ENCODE measurements at places on chromosomes 6 and 20.

- no peak for DNase-seq
Observed at GRCh38 chr20:10064611-10065010, 29.8 kb downstream of the ANKEF1 start.

DNA sequence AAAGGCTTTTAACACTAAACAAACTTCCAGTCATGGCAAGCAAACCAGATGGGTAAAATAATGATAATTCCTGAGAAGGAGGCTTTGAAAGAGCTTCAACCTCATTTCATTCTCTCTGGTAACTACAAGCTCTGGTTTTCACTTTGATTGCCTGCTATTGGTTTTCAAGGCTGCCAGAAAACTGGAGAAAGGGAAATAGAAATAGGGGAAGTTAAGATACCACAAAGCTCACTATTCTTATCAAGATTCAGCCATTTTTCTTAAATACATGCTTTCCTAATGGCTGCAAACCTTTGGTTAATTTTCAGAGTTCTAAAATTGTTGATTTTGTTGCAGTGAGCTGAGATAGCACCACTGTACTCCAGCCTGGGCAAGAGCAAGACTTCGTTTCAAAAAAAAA lies 42.5 kb upstream of the NELFCD start:
- DNase-seq, result no peak

GRCh38 chr6:27130668-27131428 lies 116.7 kb upstream of the PRSS16 start:
- no peak for DNase-seq

DNA sequence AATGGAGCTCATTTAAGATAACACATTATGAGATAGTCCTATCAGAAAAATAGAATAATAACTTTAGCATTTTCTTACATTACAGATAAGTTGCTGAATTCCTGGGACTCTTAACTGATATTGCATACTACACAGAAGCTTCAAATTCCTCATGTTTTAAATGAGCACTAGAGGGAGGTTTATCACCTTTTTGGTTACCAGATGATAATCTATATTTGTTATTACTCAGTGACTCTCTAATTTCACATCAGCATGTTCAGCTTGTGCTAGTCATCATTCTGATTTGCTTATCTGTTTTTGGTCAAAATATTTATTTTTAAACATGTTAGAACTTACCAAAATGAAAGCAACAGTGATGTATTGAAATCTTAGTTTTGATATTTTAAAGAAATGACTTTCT lies 20.5 kb upstream of the GJA10 start:
- DNase-seq, result no peak

GRCh38 chr6:4665489-4666417 lies 110.5 kb upstream of the CDYL start:
- DNase-seq, result no peak

DNA sequence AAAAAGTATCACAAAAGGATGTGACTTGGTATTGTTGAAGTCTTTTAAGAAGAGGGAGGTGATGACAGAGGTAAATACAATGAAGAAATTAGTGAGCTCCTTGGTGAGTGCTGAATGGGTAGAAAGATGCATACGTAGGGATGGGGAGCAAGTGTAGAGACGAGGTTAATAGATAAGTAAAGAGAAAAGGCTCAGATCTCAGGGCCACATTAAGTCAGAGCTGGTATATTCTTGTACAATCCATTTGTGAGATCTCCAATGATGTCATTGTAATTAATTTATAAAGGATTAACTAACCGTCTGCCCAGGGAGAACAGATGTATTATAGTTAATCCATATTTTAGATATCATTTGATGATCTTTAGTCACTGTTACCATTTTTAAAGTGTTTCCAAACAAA lies 43.4 kb downstream of the SMPDL3A start:
- DNase-seq, result no peak

DNA sequence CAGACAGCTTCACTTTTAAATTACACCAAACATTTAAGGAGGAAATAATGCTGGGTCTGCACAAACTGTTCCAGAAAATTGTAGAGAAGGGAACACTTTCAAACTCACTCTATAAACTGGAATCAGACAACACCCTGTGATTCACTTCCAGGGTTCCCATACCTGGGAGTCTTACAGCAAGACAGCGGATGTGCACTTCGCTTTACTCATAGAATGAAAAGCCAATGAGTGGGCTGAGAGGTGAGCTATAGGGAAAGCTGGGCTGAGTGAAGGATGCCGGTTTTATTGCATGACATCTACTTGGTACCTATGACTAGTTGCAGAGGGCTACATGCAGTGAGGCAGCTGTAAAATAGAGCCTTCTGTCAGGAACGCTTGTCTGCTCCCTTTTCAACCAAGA lies 152.1 kb downstream of the FNDC1 start:
- DNase-seq, result no peak

- DNase-seq, result no peak
Observed at GRCh38 chr20:58366866-58367265, 22.2 kb upstream of the VAPB start.

GRCh38 chr20:9179867-9180266 lies 111.0 kb downstream of the PLCB4 start:
- no peak for DNase-seq

DNA sequence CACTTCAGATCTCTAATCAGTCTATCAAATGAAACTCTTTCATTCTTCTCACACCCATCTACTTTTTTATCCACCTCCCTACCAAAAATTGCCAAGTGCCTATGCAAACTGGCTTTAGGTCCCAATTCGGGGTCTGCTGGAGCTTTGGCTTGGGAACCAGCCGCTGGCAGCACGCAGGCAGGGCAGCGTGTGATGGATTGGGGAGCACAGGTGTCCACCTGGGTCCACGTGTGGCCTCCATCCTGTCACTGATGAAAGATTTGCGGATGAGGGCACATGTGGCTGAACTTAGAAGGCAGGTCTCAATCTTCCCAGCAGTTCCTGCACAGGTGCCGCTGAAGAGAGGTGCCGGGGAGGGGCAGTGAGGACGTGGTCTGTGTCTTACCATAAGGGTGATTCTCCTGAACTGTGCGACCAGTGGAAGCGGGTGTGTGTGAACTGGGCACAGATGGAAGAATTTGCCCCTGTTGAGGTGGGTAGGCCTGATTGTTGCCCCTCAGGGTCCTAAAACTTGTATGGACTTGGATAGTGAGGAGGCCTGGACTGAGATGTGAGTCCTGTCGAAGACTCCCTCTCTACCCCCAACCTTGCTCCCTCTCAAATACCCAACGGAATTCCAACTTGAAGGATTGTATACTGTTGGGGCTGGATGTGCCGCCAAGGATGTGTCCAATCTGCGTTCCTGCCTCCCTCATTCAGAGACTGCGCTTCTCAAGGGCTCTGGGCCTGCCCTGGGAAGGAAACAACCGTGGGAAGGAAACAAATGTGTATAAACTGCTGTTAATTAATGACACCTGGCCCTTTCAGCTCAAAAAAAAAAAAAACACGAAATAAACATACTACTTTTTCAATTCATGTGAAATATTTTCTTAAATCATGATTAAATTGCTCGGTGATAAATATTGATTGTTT lies 18.4 kb upstream of the RAET1L start:
- no peak for DNase-seq

DNA sequence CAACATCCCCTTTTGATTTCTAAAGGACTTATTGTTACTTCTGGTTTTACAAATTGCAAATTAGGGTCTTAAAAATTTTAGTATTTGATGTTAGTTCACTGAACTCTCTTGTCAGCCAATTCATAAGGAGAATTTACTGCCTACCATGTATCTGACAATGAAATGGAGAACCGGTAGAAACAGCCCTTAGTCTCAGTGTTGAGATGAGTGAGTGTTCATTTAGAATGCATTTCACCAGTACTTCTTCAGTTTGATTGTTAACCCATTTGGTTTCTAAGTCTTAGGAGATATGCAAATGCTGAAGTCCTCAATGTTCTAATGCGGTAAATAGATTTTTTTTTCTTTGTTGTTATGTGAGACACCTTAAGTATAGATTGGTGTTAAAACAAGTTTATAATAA lies 616.3 kb upstream of the FLRT3 start:
- no peak for DNase-seq

GRCh38 chr20:62642666-62643520 lies 590 bp downstream of the SLCO4A1 start:
- DNase-seq, result no peak

GRCh38 chr6:16521528-16521927 lies 239.7 kb downstream of the ATXN1 start:
- DNase-seq, result no peak

- DNase-seq, result no peak
Observed at GRCh38 chr20:21190869-21191268, 65.0 kb downstream of the KIZ start.

DNA sequence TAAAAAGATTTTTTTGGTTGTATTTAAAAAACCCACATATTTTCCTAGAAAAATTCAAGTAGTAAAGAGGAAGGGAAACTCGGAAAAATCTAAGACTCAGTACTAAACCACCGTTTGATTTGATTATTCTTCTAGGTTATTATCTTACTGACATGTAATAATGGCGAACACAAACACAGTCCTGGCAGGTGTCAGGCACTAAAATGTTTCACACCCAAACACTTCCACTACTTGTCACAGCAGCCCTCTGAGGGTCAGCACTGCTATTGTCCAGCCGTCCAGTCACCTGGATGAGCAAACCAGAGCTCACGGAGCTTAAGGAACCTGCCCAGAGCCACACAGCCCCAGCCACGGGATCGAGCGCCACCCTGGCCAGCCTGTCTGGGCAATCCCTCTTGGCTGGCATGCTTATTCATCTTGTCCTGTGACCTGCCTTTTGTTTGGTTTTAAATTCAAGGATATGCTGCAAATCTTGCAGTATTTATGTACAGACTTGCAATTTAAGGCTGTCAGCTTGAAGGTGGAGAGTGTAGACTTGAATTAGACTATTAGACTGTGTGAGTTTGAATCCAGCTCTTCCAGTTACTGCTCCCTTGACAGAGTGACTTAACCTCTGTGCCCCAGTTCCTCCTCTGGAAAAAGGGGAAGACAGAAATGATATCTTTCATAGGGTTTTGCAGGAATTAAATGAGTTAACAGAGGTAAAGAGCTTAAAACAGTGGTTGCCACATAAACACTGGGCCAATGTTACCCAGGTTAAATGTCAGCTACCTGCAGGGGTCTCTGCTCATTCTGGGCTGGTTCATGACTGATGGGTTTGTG lies 82.2 kb downstream of the CDYL start:
- no peak for DNase-seq

DNA sequence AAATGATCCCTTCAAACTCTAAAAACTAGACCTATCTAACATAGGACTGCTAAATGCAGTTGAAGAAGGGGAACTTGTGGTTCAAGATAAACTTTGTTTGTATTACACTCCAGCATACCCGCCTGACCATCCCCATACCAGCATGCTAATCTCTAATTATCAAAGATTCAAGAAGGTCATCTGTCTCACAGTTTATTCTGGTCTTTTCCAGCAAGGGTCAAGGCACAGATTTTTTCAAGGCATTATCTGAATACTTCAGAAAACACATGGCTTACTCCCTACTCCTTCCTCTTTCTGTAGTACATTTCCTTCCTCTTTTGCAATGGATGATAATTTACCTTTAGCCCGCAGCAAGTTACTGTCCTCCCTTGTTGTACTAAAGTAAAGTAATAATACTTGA lies 174.1 kb downstream of the PKHD1 start:
- DNase-seq, result no peak

GRCh38 chr6:161743509-161744178 lies 469.8 kb upstream of the AGPAT4 start:
- DNase-seq, result no peak

GRCh38 chr6:149864578-149865535 lies 698 bp upstream of the LRP11 start:
- DNase-seq, result peak; percentile 26

- no peak for DNase-seq
Observed at GRCh38 chr6:38177882-38178583, 358.5 kb downstream of the ZFAND3 start.

- no peak for DNase-seq
Observed at GRCh38 chr20:6715401-6715941, 52.0 kb upstream of the BMP2 start.

GRCh38 chr6:3318226-3318625 lies 59.5 kb downstream of the PSMG4 start:
- DNase-seq, result no peak

DNA sequence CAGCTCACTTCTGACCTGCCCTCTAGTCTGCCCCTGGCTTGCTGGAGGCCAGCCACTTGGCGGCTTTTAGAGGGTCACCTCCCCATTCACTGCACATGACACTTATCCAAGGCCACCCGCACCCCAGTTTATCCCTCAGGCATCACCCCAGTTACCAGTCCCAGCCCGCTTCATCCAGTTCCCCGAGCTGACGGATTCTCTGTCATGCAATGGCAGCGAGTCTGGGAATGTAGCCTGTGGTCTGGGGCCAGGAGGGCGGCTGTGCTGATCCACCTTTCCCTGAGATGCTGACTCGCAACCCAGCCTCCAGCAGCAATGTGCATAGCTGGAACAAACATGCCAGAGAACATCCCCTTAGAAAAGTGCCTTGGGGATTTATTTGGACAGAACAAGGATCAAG lies 25.8 kb downstream of the SYNDIG1 start:
- DNase-seq, result no peak

- no peak for DNase-seq
Observed at GRCh38 chr6:29791786-29792122, 35.9 kb upstream of the HLA-G start.

- DNase-seq, result no peak
Observed at GRCh38 chr20:40982415-40983145, 46.0 kb upstream of the TOP1 start.

DNA sequence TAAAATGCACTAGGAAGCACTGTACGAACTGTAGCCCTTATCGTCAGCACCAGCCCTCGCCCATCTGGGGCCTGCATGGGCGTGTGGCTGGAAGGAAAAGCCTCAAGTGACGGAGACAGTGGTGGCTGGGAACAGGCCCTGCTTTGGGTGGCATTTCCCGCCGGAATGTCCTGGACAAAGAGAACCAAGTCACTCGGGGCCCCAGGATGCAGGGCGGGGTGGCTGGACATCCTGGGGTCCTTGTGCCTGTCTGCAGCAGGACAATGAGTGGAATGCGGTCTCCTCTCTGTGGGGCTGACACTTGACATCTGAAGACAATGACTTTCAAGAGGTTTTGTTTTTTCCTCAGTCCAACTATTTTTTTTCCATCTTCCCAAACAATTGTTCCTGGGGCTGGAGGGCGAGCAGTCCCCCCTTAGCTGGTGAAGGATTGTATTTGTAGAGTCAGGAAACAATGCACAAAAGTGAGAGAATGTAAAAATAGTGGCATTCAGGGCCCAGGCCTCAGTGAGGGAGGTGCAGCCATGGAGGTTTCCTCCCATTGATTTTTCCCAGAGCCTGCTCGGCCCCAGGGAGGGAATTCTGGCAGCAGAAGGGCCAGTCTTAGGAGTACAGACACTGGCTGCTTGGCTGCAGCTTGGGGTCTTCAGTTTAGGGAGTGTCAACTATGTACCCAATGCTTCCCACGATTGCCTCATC lies 64.4 kb downstream of the PREX1 start:
- no peak for DNase-seq

GRCh38 chr6:134519465-134519864 lies 201.6 kb upstream of the SGK1 start:
- DNase-seq, result no peak

DNA sequence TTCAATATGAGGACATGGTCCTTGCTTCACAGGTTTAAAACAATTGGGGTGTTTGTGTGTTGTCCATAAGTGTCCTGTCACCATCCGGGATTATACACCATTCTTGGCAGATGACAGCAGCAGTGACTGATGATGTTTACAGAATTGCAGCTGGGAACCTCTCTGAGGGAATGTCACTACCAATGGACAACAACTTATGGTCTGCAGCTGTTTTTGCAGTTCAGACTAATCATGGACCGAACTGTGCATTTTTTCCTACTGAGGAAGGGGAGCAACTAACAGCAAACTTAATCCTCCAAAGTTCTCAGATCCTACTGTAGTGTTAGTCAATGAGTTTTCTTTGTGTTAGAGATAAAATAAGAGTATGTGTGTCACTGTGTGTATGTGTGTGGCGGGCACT lies 26.0 kb downstream of the FAM229B start:
- DNase-seq, result no peak

All from posterior cingulate gyrus (tissue), 11 donors.